ENCODE measurements at places on chromosomes 3 and 15. TPM values are rescaled to one million over a fixed set of nuclear protein-coding genes. Genes with fewer than 3 reads are reported as not detected.

GRCh38 chr15:53589520-53590057, 169.9 kb downstream of the WDR72 start:
- peak; percentile 10 for DNase-seq

The ARL14 gene
- total RNA-seq, result 18.5 TPM

- peak; percentile 58 for DNase-seq
Observed at GRCh38 chr3:48268381-48268935, 27.6 kb downstream of the ZNF589 start.

DNA sequence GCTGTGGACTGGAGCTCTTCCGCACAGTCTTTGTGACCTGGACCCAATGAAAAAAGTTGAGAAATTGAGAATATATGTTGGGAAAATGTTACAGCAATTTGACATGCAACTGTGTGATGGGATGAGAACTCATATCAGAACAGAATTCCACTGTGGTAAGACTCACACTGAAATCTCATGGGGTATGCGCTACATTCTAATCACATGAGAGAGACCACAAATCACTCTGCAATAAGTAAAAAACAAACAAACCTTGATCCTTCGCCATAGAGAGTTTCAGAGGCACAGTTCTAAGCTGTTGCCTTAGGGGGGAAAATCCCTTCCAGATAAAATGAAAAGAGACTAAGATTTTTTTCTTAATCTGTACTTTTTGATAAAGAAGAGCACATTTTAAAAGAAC, 37.3 kb downstream of the LMCD1 start:
- DNase-seq, result no peak

DNA sequence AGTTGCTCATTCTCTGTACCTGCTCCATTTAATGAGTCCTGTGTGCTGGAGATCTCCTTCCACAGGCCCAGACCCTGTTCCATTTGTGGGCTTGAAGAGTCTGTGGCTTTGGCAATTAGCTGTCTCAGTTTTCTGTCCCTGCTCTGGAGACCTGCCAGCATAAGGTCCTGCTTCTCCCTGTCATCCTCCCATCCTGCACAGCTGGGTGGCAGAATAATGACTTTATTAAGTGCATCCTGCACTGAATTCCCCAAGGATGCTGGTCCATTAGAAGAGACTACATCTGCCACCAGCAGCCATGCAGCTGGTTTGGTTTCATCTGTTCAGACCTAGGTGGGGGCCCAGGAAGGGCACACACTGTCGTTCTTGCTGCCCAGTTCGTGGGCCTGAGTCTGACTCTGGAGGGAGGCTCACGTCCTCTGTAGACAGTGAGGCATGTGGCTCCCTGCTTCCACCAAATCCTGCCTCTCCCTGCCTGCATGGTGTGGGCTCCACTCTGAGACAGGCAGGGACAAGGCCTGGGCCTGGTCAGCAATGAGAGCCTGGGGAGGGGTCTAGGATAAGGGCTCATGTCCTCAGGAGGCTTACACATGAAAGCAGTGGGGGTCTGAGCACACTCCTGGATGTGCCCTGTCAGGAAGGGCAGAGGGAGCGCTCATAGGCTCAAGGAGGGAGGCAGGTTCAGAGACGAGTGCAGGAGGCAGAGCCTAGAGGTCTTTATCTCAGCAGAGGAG, 78.4 kb upstream of the PRR23E start:
- DNase-seq, result no peak

DNA sequence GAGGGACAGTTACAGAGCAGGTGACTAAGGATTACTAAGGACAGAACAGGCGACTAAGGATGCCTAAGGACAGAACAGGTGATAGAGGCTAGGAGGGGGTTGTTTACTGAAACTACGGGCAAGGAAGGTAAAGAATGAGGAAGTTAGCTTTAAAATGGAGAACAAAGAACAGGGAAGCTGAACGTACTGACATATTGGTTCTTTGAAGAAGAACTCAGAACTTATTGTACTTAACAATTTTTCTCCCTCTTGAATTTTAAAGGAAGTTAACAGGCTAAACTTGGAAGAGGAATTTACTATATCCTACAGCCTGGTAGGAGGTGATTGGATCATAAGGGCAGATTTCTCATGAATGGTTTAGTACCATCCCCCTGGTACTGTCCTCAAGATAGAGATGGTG, 290.2 kb downstream of the SHQ1 start:
- no peak for DNase-seq

DNA sequence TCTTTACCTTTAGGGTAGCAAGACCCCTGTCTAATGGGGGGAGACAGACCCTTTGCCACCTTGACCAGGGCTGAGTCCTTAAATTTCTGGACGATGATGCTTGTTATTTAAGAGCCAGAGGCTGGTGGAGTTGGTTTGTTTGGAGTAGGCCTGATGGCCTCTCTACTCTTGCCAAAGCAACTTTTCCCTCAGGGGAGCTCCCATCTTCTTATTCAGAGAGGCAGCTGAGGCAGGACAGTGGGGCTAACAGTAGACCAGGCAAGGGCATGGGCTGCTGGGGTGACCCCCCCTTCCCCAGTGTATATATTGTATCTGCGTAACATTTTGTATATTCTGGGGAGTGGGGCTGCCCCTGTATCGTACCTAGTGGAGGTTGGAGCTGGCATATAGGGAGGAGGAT, 10.3 kb downstream of the RPS17 start:
- DNase-seq, result peak; percentile 3

- no peak for DNase-seq
Observed at GRCh38 chr3:155594526-155595187, 150.2 kb downstream of the PLCH1 start.

DNA sequence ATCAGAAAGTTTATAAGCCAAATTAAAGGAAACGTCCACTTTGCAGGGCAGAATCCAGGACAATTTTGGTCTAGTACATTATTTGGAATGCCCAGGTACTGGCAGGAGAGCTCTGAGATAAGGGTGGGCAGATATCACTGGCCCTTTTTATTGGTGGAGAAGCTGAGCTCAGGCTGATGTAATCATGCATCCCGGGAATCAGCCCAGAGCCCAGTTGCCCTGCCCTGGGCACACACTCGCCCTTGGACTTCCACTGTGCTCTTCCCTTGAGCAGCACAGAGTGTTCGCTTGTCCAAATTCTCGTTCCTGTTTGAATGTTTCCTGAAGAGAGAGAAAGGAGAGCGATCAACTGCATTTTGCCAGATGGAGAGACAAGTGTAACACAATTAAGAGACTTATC, 3.7 kb downstream of the AQP9 start:
- no peak for DNase-seq

GRCh38 chr15:87707566-87708130, 548.9 kb downstream of the NTRK3 start:
- no peak for DNase-seq

GRCh38 chr15:48017747-48018146, 103.0 kb upstream of the SLC24A5 start:
- no peak for DNase-seq

The REC114 gene
- not detected for total RNA-seq

DNA sequence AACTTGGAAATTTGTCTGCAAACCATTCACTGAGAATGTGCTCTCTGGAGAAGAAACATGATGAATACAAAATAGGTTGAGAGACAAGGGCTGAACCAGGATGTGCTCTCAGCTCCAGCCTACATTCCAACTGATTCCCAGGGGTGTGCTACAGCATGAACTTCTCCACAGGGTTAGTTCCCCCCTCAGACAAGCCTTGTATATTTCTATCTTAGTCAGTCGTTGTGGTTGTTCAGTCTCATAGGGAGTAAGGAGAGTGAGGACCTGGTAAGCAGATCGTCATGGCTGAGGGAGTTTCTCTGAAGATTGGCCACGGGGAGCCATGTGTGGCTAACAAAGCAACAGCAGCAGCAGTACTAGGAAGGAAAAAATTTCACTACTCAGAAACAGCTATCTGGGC, 919.7 kb upstream of the CADM2 start:
- no peak for DNase-seq

- DNase-seq, result no peak
Observed at GRCh38 chr3:100256731-100257151, 4.1 kb upstream of the TBC1D23 start.

DNA sequence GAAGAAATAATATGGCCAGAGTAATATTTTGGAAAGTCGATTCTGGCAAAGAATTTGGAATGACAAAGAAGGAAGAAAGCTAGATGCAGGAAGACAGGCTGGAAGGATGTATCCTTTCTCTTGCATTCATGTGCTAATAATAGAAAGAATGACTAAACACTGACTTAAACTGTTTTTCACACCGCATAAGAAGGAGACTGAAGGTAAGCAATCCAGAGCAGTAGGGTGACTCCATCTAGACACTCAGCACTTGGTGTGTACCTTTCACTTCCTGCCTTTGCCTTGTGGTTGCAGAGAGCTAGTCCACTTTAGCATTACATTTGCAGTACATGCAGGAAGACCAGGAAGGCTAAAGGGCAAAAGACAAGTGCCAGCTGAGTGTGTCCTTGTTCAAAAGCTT, 234.6 kb downstream of the RBMS3 start:
- no peak for DNase-seq

DNA sequence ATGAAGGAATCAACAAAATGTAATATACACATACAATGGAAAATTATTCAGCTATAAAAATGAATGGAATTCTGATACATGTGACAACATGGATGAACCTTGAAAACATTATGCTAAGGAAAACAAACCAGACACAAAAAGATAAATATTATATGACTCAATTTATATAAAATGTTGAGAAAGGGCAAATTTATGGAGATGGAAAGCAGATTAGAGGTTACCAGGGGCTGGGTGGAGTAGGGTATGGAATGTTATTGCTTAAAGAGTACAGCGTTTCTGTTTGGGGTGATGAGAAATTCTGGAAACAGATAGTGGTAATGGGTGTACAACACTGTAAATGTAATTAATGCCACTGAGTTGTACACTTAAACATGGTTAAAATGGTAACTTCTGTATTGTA, 50.9 kb downstream of the EMC4 start:
- DNase-seq, result no peak

The SCAANT1 gene
- not detected for total RNA-seq

GRCh38 chr15:81297147-81297572, 26.8 kb downstream of the STARD5 start:
- no peak for DNase-seq

- DNase-seq, result no peak
Observed at GRCh38 chr3:194446172-194446571, 40.6 kb downstream of the ATP13A3 start.

The ZDHHC23 gene
- 7.7 TPM for total RNA-seq

The SCG5 gene
- total RNA-seq, result 2.6 TPM

DNA sequence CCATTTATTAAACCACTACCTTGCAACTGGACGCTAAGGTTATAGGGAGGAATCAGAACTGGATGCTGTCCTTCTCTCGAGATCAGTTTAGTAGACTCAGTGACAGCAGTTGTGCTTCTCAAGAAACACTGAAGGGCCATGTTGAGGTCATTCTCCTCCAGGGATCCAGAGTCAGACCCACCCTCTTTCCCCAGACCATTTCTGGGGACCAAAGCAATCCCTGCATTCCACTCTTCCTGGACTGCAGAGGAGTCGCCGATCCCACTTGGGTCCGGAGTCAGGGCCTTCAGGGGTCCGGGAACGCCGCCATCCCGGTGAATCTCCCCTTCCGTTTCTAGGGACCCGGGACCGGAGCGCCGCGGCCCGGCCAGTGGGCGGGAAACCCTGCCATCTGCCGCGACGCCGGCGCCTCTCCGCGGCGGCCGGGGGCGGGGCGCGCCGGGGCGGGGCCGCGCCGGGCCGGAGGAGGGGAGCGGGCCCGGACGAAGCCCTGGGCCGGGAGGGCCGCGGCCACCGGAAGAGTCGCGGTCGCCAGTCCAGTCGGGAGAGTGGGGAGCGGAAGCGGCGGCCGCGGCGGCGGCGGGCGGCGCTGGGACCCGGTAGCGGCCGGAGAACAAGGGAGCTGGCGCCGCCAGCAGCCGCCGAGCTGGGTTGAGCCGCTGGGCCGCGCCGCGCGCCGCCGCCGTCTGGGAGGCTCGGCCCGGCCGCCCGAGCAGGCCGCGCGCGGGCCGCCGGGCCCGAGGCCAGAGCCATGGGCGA, at the start of gene DVL3:
Gene DVL3 (plus strand): TSS at position 493 of the 759 bp plus-strand sequence. CDS start 259 bp downstream, at position 752.
- DNase-seq, result peak; percentile 55

- no peak for DNase-seq
Observed at GRCh38 chr3:47380026-47380600, 708 bp upstream of the PTPN23 start.

The LRRC34 gene
- total RNA-seq, result 2.3 TPM

GRCh38 chr15:40006003-40006402, 33.0 kb downstream of the SRP14 start:
- DNase-seq, result no peak

DNA sequence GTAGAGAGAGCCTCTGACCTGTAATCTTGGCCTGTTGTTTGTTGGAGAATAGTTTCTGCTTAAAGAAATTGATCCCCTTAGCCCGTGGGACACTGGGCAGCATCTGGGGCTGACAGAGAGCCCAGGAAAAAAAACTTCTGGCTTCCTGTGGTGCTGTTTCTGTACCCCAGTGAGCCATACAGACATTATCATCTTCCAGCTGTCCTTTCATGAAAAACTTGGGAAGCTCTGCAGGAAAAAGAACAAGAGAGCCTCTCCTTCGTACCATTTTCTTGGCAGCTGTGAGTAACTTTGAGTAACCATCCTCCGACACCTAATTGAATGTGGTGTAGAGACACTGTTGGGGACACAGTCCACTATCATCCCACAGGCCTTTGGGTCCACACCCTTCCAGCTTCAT, 333.0 kb downstream of the SHQ1 start:
- DNase-seq, result no peak

DNA sequence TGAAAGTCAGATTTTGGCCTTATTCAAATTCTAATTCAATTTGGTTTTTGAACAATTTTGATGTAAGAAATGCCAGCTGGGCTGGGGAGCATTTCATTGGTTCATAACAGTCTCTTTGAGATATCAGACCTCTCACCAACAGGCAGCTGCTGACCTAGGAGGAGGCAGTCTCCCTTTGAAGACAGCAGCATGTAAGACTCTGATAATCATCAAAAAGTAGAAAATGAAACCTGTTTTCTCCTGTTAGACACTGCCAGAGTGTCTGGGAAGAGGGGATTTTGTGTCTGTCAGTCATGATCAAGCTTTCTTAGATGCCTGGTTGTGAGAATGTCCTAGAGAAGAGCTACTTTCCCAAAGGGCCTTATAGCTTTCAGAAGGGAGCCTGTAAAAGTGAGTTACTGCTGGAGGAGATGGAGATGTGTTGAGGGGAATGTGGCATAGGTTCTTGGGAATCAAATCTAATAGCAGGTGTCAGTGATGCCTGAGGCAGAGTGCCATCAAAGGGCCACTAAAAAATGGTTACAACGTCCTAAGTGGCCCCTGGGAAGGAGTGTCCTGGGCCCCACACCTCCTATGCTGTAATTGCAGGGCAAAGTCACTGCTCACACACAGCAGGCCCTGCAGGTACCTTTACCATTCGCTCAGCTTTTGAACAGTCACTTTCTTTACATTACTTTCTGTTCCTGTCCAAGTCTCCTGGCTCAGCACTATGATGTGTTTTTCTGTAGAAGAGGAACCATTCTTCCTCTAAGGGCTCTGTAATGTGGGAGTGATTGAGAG, 43.1 kb downstream of the FSTL1 start:
- no peak for DNase-seq

The GCNT3 gene
- 72.3 TPM for total RNA-seq

- no peak for DNase-seq
Observed at GRCh38 chr3:49362561-49362960, 4.4 kb upstream of the GPX1 start.

The C3orf62 gene
- total RNA-seq, result 5.0 TPM

The OR4M2 gene
- total RNA-seq, result not detected

- DNase-seq, result peak; percentile 53
Observed at GRCh38 chr3:83523470-83524073, 1435.2 kb upstream of the CADM2 start.
